ENCODE measurements at places on chromosomes 13 and 19. TPM values are rescaled to one million over a fixed set of nuclear protein-coding genes. Genes with fewer than 3 reads are reported as not detected.

Gene NMRK2
- total RNA-seq = not detected

Gene ZNF296
- 6.7 TPM for total RNA-seq

Gene ADPRHL1
- total RNA-seq = not detected

Gene LIM2
- total RNA-seq = 1.2 TPM

Gene INSL3
- total RNA-seq = 6.3 TPM

Gene ZNF208
- total RNA-seq = 2.1 TPM

Gene FCER2
- 0.57 TPM for total RNA-seq

Gene LRFN3
- total RNA-seq = 10.1 TPM

Gene ZNF302
- total RNA-seq = 15.3 TPM

Gene RCBTB2
- 1.6 TPM for total RNA-seq

Gene SHISA7
- total RNA-seq = not detected

Gene ISOC2
- 22.1 TPM for total RNA-seq

Gene LIG4
- total RNA-seq = 10.0 TPM

Gene INSR
- 3.6 TPM for total RNA-seq

Gene PSG2
- total RNA-seq = not detected

Gene AMER2
- not detected for total RNA-seq

Gene PLPP2
- total RNA-seq = 0.87 TPM

Gene REEP6
- total RNA-seq = 2.9 TPM

Gene ZNF813
- total RNA-seq = 5.6 TPM

Gene ZNF8
- total RNA-seq = 5.6 TPM

Gene ZIC5
- not detected for total RNA-seq

Gene PLIN3
- 47.5 TPM for total RNA-seq

Gene BCAM
- not detected for total RNA-seq

Gene KLK10
- not detected for total RNA-seq

Gene TMEM38A
- total RNA-seq = 2.5 TPM

Gene ENOX1
- not detected for total RNA-seq

Gene FREM2
- not detected for total RNA-seq

Gene SRRM5
- 0.68 TPM for total RNA-seq

Gene N4BP2L1
- 44.9 TPM for total RNA-seq

Gene DYRK1B
- 8.9 TPM for total RNA-seq
